ENCODE measurements at places on chromosomes 2 and 18.

GRCh38 chr2:37460896-37461229, 116.4 kb downstream of the QPCT start:
- no peak for DNase-seq

DNA sequence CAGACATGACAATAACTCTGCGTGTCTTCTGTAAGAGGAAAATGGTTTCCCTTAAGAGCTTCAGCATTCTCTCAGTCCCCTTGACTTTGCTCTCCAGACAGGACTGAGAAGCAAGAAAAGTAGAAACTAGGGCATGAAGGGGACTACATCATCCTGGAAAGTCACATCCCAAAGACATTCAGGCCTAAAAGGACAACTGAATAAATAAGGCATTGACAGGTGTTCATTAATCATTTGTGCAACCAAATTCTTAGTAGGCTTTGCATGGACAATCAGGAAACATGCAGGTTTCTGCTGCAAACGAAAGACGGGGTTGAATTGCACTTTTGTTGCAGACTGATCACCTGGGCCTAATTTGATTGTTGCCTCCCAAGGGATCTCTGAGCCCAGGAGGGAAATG, 1.2 kb upstream of the SGPP2 start:
- DNase-seq: no peak

GRCh38 chr2:227414846-227415245, 27.1 kb upstream of the SCYGR1 start:
- no peak for DNase-seq

DNA sequence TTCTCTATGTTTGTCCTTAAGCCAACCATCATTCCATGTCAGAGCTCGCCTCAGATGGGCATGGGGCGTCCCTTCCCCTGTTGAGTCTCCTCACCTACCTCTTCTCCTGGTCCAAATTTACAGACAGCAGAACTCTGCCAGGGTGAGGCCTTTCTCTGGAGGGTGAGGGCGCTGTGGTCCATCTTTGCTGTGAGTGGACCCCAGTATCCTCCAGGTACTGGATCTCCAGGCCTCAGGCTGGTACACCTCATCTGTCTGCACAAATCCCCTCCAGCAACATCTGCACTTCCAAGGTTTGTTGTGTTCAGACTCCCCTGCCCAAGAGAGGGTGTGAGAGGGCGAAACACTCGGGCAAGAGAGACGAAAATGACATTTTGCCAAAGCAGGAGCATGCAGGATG, 63.9 kb upstream of the EDAR start:
- DNase-seq: no peak

DNA sequence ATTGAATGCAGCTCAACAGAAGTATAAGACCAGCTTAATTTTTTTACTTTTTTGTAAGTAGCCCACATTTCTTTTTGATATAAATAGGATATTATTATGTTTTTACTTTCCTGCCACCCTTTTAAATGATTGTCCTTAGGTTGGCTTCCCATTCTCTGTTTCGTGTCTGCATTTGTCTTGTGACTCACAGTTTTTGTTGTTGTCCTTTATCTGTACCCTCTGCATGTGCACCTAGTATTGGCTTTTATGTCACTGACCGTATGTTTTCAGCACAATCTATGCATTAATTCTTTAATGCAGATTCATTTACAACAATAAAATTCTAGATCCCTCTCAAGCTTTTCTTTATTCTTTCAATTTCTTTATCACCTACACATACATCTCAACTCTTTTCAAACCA, 474.2 kb upstream of the FANCL start:
- DNase-seq: no peak

- DNase-seq: no peak
Observed at GRCh38 chr18:9804517-9805104, 81.2 kb upstream of the TXNDC2 start.

- no peak for DNase-seq
Observed at GRCh38 chr2:217092710-217093379, 233.0 kb upstream of the TNP1 start.

- no peak for DNase-seq
Observed at GRCh38 chr2:70709275-70710037, 58.5 kb downstream of the ADD2 start.

DNA sequence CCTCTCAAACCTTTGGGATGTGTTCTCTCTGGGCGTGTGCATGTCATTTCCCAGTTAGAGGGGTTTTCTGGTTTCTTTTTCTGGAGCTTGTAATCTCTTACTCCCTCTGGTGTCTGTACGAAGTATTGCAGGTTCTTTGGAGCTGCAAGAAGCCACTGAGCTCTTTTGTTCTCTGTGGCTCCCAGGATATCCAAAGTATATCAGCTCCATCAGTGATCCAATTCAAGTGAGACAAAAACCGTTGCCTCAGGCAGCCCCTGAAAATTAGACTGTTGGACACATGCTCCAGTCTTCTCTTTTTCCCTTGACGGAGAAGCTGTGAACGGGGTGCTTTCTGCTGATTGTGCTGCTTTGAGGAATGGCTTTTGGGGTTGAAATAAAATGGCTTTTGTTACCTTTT, 59.0 kb upstream of the LDLRAD4 start:
- no peak for DNase-seq

DNA sequence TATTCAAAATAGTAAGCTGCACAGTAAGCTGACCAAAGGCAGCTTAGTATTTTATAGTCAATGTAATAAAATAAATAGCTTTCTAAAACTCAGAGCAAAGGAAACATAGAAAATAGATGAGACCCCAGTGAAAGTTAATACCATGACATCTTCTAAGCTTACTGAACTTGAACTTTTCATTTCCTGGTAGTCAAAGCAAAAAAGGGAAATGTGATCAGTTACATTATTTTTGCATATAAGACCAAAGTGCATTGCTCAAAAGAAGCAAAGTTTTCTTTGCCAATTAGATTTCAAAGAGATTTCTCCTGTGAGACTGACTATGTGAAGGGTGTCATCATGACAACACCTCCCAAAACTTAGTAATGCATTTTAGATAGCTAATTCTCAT, 70.2 kb downstream of the MYO1B start:
- DNase-seq: no peak

DNA sequence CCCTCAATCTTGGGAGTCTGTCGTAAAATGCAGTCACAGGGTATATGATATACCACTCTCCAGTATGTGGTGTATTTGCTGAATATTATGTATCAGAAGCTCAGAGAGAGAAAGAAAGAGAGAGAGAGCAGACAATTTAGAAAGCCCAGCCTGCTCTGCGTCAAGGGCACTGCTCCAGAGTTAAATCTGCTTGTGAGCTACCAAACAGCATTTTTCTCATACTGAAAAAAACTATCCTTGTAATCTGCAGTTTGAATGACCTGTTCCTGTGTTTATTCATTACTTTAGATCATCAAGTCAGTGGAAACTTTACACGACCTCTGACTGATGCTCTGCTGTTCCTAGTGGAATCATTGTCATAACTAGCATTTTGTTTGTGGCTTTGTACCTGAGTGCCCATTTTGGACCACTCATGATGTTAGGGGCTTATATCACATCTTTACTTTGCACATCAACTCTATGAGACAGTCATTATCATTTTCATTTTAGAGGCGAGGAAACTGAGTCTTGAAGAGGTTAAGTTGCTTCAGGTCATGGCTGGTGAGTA, 89.2 kb upstream of the PELI1 start:
- no peak for DNase-seq

DNA sequence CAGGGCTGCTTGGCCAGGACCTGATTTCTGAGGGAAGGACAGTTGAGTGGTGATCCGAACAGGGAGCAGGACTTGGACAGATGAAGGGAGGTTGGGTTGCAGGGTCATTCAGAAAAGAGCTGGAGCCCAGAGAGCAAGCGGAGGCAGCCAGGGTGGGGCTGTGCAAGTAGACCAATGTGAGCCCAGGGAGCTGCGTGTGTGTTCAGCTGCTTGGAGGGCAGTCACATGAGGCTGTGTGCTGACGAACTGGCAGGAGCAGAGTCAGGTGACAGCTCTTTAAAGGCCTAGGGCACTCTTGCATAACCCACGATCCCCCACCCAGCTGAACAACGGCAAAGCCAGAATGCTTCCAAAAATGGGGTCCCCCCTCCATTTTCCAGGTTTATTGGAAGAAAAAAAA, 4.6 kb upstream of the MLPH start:
- DNase-seq: no peak

GRCh38 chr2:158716121-158716791, 78.9 kb upstream of the DAPL1 start:
- no peak for DNase-seq

GRCh38 chr2:233856184-233856583, 1.8 kb upstream of the HJURP start:
- DNase-seq: no peak

- no peak for DNase-seq
Observed at GRCh38 chr2:189576396-189576795, 4.2 kb downstream of the SLC40A1 start.
